ENCODE measurements at places on chromosomes 1 and 21. TPM values are rescaled to one million over a fixed set of nuclear protein-coding genes. Genes with fewer than 3 reads are reported as not detected.
A peak's percentile ranks its signal among the peaks of the same experiment; 100 is the strongest.

DNA sequence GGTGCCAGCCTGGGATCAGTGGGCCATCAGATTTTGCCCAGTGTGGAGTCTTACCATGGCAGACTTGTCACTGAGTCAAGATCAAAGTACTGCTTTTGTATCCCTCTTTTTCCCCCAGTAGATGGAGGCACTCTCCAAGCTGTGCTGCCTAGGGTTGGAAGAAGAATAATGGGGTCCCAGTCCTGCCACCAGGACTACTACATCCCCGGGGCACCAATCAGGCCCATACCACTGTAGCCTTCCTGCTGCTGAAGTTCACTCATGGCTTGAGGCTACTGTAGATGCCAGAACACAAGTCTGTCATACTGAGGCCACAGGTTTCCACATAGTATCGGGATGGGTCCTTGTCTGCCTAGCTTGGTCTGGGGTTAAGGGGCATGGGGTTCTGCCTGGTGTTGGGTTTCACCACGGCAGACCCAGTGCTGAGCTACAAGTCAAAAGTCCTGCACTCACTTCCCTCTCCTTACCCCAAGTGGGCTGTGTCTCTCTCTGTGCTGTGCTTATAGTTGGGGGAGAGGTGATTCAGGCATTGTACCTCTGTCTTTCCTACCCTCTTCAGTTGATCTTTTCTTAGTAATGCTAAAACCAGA is 53.4 kb downstream of the PKN2 start:
- ATAC-seq = no peak

DNA sequence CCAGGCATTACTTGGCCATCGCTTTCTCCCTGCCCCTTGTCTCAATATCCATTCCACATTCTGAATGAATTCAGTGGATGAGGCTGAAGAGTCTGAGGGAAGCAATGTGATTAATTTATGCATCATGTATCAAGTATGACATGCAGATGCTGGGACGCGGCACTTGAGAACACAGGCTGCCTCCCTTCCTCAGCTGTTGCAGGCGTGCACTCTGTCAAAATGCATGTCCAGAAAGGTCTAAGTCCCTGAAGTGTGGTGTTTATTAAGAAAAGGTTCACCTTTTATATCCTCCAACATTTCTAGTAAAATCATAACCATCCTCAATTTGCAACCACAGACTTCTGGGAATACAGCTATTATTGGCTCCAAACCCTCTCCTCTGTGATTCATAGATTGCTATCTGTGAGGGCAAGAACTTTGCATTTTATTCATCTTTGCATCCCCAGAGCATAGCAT is 22.6 kb upstream of the RAB3GAP2 start:
- ATAC-seq = peak; percentile 87

DNA sequence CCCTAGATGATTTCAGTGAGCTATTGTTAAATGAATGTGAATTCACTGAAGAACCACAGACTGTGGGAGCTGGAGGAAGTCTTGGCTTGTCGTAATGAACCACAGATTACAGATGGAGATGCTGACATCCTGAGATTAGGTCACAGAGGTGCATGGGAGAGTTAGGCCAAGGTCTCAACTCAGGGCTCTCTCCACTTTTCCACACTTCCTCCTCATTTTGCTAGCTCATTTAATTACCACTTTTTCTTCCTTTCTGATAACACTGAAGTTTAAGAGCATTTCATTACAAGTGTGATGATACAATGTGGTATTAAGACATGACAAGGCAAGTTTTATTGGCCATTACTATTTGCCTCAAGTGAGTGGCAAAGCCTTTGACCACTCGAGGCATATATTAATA is 30.8 kb downstream of the ST6GALNAC3 start:
- no peak for ATAC-seq

GRCh38 chr21:41180752-41181151 is 12.8 kb downstream of the BACE2 start:
- ATAC-seq = no peak

GRCh38 chr1:183263886-183264602 is 78.0 kb downstream of the LAMC2 start:
- no peak for ATAC-seq

DNA sequence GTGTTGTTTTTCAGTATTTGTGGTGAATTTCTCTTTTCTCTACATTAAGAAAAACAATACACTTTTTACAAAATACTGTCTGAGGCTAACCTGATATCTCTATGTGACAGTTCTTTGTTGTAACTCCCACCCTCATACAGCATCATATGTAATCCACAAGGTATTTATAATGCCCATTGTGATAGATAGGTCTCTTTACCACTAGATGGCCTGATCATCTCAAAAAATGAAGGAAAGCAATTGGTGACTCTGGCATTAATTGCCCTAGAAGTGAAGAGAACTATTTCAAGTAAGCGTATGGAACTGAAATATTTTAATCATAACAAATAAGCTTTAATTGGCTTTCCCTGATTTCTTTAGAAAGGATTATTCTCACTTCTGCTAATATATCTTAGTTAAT is 36.2 kb upstream of the HFM1 start:
- ATAC-seq = no peak

DNA sequence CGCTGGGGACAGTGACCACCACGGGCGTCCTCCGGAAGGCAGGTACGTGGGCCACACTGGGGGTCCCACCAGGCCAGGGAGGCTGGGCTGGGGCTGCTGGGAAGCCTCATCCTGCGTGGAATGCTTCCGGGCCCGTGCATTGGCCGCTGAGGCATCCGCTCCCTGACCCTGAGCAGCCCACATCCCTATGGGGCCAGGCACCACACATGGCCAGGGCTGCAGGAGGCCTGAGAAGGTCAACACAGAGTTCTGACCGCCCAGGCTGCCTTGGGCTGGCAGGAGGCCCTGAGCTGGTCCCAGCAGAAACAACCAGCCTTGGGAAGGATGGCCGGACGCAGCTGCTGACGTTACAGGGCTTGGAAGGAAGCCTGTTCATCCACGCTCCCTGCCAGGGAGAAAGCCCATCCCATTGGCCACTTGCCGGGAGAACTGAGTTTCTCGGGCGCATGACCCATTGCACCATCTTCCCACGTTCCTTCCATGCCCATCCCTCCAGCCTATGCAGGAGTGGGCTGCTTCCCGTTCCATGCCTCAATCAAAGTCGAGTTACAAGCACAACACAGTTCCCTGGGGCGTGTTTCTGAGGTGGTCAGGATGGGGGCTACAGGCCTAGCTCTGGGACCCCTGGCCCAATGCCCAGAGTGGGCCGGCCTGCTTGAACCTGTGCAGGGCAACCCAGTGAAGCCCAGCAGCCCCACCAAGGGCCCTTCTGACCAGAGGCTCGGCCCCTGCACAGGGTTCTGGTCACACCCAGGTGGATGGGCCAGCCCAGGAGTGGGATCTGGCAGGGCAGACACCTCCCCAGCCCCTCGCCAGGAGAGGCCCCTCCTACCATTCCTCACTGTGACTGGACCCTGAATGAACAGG is 31.7 kb downstream of the TRIM11 start:
- no peak for ATAC-seq

- no peak for ATAC-seq
Observed at GRCh38 chr1:45400049-45400448, 59.8 kb upstream of the MUTYH start.

GRCh38 chr1:73782901-73783300 is 415.1 kb downstream of the LRRIQ3 start:
- no peak for ATAC-seq

DNA sequence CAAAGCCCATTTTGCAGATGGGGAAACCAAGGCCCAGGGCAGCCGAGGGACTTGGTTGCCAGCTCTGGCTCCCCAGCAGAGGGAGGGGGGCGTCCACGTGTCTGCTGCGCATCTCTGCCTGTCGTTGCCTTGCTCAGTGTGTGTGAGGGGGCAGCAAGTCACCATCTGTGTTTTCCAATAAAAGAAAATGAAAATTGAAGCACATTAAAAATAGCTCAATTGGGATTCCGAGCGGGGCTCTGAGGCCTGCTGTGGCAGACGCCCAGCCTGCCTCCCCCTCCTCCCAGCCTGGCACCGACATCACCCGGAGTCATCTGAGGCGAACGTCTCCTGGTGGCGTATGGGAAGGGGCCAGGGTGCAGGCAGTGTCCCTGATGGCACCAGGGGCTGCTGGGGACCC is 51.2 kb downstream of the EPHB2 start:
- ATAC-seq = no peak

- ATAC-seq = peak; percentile 32
Observed at GRCh38 chr1:201376464-201377374, 761 bp downstream of the TNNT2 start.

DNA sequence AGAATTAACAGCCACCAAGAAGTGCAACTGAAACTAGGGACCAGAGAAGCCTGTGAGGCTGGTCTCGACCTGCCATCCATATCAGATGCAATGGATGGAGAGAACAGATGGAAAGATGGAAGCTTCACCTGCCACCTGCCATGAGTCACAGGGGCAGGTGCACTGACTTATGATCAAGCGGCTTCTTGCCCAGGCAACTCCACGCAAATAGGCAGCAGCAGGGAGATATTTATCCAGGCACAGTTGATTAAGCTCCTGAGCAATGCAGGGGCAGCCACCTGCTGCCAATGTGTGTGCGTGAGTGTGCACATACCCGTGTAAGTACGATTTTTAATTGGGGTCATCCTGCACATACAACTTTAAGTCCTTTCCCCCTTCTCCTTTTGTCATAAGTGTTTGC is 174.2 kb downstream of the PTPRU start:
- no peak for ATAC-seq

- ATAC-seq = no peak
Observed at GRCh38 chr1:172674831-172675613, 16.1 kb downstream of the FASLG start.

GRCh38 chr1:209561532-209561931 is 22.0 kb upstream of the CAMK1G start:
- ATAC-seq = no peak

DNA sequence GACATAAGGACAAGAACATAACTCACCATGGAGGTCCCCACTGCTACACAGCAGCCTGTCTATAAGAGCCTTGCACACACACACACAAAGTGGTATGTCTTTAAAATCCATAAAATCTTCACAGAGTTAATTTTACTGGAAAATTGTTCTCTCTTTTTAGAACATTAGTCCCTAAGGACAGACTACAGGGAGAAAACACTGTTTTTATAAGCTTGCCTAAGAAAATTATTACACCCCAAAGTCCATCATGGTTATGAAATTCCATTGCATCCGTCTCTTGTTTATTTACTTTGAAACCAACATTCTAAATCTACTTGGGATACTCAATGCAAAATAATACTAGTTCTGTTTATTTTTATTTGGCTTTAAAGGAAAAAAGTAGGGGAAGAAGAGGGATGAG is 197.4 kb downstream of the SETD4 start:
- ATAC-seq = no peak

- ATAC-seq = no peak
Observed at GRCh38 chr1:214384373-214385079, 103.6 kb downstream of the SMYD2 start.

GRCh38 chr1:91725989-91726721 is 159.8 kb downstream of the TGFBR3 start:
- ATAC-seq = no peak

DNA sequence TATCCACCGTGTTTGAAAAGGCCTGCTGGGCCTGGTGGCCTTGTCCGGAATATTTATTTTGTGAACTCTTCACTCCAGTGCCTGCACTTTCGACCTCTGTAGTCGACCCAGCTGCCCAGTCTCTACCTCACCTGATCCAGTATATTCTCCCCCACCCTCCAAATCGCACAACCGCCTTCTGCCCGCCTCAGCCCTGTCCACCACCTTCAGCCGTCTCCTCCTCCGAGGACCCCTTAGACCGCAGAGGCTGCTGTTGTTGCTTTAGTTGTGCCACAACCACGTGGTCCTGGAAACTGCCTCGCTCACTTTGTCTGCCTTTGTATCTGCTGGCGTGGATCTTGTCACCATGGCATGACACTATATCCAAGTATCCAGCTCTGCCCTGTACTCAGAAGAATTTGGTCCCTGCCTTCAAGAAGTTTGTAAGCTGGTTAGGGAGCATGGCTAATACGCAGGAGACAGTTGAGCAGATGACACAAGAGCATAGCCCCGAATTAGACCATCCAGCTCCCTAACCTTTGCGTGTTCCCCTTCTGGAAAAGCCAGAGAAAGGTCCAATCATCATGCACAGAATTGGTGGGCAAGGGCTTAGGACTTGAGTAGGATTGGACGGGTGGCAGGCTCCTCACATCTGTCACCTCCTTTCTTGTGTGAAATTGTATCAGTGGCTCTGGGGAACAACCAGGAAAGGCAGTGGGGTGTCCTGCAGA is 1.5 kb downstream of the PHGDH start:
- peak; percentile 50 for ATAC-seq

- no peak for ATAC-seq
Observed at GRCh38 chr1:65292861-65293593, 16.3 kb upstream of the DNAJC6 start.

- ATAC-seq = peak; percentile 56
Observed at GRCh38 chr1:158105352-158106095, 75.2 kb upstream of the CD1D start.

DNA sequence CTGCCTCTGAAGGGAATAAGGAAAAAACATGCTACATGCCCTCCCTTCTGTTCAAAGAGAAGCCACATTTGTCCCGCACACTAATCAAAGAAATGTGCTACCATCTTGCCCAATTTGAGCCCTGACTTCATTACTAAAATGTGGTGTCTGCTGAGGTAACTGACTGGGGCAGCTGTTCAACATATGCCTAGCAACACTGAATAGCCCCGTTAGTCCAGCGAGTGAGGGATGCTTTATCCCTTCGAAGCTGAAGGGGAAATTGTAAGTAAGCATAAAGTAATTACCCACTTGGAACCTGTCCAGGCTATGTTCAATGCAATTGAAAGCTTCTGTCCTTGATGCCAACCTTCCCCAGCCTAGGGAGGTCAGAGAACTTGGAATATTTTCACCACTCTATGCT is 310.6 kb downstream of the SEC16B start:
- no peak for ATAC-seq

GRCh38 chr1:153389973-153390879 is 647 bp downstream of the S100A8 start:
- peak; percentile 6 for ATAC-seq

CLDN8 gene
- total RNA-seq = not detected

S100B gene
- 5.4 TPM for total RNA-seq

LRRC8B gene
- total RNA-seq = 14.6 TPM

IQGAP3 gene
- 10.7 TPM for total RNA-seq

CCDC181 gene
- total RNA-seq = 0.20 TPM

EIF2D gene
- total RNA-seq = 40.7 TPM

GSTM3 gene
- 453 TPM for total RNA-seq

CCDC185 gene
- 0.45 TPM for total RNA-seq

CR1 gene
- 1.8 TPM for total RNA-seq

CDC14A gene
- 8.8 TPM for total RNA-seq

NGF gene
- 0.68 TPM for total RNA-seq

Data from motor neuron (in vitro differentiated cells).